ENCODE measurements at places on chromosomes 16 and 17.
A peak's percentile ranks its signal among the peaks of the same experiment; 100 is the strongest.

- DNase-seq, result no peak
These were observed 503 bp downstream of the DHX58 start for GRCh38 chr17:42111871-42112551.

DNA sequence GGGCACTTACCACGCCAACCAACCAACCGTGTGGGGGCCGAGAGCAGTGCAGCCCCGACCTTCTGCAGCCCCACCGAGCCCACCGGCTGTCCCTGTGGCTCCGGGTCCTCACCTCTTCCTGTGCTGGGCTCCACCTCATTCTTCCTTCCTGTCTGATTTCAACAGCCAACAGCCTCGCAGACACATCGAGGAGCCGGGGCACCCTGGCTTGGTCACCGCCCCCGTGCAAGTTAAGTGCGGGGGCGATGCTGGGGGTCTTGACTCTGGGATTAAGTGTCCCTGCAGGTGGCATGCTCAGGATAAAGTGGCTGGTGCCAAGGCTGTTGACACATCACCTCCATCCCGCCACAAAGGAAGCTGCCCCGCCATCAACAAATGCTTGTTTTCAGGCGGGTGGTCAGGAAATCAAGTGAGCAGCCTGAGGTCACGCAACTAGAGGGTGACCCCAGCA is at the start of gene NLRC3:
TSS of gene NLRC3 (minus strand) at position 102 of the 451 bp plus-strand sequence. CDS start 12,367 bp downstream, outside the sequence.
- DNase-seq, result peak; percentile 34

GRCh38 chr17:15918261-15918660 is 26.7 kb upstream of the ADORA2B start:
- no peak for DNase-seq

DNA sequence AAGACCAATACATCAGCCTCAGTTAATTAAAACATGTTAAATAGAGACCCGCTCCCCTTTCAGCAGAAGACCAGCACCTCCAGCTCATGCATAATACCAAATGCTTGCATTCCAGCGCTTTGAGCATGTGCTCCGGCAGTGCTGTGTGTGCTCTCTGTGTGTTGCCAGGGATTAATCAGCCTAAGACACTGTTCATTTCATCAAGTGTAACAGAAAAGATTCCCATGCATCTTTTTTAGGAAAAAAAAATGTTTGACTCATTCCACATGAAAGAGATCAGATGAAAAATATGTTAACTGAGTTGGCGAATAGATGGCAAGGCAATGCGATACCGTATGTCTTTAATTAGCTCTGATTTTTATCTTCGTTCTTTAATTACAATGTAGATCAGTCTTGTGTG is 187.6 kb downstream of the RPTOR start:
- no peak for DNase-seq

DNA sequence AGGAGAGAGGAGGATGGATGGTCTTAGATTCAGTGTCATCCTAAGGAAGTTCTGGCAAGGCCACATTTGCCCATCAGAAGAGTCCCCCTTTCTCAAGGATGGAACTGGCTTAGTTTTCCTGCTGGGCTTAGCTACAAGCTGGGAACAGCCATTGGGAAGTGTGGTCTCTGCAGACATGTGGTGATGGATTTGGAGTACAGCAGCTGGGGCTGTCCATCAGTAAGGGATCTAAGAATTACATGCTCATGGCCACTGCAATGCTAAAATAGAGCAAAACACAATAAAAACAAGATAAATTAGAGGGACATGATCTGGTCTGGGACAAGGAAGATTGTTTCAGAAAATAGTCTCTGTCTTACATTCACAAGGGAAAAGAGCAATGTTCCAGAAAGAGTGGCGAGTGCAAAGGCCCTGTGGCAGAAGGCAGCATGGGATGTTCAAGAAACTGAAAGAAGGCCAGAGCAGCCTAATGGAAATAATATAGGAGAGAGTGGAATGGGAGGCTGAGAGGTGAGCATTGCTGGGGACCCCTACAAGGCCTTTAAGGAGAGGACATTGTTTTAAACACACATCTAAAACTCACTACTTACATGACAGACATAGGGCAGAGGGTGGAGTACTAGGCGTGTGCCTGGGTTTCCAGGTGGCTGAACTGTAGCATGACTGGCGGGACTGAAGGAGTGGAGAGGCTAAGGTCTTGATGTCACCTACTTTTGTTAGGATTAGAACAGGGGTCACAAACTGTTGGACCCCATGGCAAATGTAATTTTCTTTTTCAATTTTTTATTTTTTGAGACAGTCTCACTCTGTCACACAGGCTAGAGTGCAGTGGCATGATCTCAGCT is 17.0 kb upstream of the TOX3 start:
- DNase-seq, result no peak

DNA sequence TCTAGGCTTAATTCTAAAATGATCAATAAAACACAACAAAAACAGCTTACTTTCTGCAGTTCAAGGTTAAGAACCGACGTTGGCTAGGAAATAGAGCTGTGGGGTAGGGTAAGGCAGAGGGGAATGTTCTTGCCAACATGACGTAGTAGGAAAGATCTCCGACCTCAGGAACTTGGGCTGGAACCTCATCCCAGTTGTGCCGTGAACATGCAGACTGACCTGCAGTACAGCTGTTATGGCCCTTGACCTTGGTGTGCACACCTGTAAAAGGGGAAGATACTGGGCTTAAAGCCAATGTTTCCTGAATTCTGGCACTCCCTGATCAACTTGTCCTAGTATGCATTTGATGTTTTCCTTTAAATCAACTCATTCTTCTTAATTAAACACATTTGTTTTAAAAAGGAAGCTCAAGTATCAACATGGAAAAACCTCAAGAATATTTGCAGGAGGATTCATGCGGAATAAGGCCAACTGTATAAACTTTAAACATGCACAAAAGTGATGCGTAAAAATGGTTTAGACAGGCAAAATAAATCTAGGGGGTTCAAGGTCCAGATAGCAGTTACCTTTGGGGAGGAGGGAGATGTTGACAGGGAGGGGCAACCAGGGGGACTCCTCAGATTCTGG is 14.2 kb upstream of the SLC6A2 start:
- no peak for DNase-seq

DNA sequence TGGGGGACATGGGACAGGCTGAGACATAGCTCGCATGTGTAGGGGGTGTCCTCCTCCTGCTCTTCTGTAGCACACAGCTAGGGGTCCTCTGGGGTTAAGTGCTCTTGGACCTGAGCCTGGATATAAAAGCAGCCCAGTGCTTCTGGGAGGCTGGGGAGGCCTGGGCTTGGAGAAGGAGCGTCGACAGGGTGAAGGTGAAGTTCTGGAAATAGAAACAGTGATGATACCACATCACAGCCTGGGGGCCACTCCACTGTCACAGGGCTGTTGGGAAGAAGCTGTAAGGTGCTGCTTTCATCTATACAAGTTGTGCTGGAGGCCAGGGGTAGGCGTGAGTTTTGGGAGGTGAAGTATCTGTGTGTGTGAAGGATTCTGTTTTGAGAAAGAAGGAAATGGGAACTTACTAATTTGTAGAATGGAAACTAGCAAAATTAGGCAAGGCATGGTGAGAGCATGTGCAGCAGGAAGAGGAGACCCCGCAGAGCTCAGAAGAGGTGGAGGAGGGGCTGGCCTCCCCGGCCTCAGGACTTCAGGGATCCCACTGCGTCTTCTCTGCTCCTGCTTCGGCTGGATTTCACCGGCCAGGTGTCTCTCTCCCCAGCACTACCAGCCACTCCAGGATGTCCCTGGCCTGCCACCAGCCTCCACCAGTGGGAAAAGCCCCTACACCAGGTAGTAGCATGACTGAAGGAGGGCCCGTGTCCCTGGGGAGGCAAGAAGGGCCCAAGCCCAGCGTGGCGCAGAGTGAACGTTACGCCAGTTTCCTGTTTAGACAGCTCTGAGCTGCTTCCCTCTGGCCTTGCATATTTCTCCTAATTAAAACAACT is 19.4 kb downstream of the PLCG2 start:
- no peak for DNase-seq

DNA sequence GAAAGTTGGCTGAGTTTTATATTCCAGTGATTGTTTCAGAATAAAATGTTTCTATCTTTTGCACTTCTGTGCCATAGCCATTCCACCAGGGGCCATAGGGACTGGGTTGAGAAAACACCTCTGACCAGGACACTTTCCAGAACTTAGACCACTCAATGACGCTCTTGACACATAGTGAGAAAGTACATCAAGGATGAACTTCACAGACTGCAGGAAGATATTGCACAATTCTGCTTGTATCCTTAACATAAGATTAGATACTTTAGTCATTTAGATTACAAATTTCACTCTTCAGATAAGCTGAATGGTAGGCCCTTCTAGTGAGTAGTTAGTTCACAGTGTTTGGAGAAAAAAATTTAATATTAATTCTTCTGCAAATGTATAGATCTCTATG is 13.0 kb upstream of the MPHOSPH6 start:
- DNase-seq, result no peak

All from central memory CD8-positive, alpha-beta T cell (primary cell).